Stimulated activated CD8-positive, alpha-beta memory T cell treated with anti-CD3 and anti-CD28 coated beads, Interleukin-4, amount 100 ng/mL, for 1 hour (primary cell): ENCODE measurements at places on chromosomes 1 and 21.
A peak's percentile ranks its signal among the peaks of the same experiment; 100 is the strongest.

DNA sequence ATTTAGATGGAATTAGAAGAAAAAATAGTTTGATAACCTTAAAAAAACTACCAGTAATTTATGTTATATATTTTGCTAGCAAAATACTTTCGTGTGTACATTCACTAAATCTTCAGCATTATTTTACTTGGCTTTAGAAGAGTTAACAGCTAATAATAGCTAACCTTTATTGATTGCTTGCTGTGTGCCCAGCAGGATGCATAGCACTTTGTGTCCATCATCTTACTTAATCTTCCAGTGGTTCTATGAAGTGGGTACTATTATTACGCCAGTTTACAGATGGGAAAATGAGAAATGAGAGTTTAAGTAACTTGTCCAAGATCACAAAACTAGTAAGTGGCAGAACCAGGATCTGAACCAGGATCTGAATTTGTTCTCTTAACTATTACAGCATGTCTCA lies 41.7 kb upstream of the GPR25 start:
- DNase-seq = no peak

GRCh38 chr1:145927916-145928643 lies 796 bp upstream of the RBM8A start:
- no peak for DNase-seq

GRCh38 chr1:219945795-219946194 lies 17.4 kb upstream of the SLC30A10 start:
- no peak for DNase-seq

DNA sequence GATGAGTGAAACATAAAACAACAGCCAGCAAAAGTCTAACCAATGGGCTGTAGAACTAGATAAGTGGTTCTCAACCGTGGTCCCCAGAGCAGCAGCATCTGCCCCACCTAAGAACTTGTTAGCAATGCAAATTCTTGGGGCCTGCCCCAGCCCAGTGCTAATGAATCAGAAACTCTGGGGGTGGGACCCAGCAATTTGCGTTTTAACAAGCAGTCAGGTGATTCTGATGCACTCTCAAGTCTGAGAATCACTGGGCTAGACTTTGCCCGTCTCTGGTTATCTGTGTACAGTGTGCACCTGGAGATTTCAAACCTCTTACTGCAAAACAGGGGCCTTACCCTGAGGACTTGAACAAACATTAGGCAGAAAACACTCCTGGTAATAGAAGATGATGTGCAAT lies 66.5 kb downstream of the PLXNA2 start:
- no peak for DNase-seq

GRCh38 chr21:19228226-19228625 lies 824.6 kb upstream of the TMPRSS15 start:
- DNase-seq = no peak

DNA sequence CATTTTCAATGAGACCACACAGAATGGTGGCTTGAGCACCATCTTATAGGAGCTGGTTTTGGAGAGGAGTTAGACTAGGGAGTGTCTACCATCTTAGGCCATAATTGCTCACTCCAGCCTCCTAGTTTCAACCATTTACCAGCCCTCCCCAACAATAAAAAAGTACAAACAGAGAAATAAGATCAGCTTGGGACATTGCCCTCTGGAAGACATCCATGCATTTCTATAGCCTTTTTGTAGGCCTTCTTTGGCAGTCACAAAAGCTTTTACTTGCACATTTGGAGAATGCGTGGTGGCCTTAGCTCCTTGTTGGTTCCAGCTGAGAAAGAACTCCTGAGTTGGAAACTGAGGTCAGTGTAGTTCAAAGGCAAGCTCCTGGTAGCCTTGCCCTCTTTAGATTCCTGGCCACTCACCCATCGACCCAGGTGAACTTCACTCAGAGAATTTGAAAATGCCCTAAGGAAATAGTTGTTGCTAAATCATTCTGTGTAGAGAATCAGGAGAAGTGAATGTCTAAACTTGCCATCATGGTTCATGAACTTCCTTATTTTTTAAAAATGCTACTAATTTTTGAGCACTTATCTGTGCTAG lies 301.7 kb upstream of the PROX1 start:
- DNase-seq = no peak

DNA sequence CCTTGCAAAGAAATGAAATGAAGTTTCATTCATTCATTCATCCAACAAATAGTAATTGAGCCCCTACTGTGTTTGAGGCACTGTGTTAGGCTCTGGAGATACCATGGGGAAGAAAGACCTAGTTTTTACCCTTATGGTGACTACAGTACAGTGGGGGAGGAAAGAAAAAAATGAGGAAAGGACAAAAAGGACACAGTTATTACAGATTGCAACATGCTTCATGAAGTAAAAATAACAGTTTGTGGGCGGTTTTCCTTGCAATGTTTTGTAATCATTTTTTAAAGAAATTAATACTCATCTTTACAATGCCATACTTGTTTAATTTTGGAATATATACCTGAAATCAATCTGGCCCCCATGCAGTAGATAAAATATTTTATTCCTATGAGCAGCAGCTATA lies 120.3 kb downstream of the TM2D1 start:
- no peak for DNase-seq

GRCh38 chr21:33023574-33024200 lies 2.0 kb upstream of the OLIG2 start:
- no peak for DNase-seq

- DNase-seq = no peak
Measured at GRCh38 chr1:111369177-111369576, 58.4 kb downstream of the OVGP1 start.

GRCh38 chr1:5424802-5425703 lies 567.2 kb downstream of the NPHP4 start:
- no peak for DNase-seq

DNA sequence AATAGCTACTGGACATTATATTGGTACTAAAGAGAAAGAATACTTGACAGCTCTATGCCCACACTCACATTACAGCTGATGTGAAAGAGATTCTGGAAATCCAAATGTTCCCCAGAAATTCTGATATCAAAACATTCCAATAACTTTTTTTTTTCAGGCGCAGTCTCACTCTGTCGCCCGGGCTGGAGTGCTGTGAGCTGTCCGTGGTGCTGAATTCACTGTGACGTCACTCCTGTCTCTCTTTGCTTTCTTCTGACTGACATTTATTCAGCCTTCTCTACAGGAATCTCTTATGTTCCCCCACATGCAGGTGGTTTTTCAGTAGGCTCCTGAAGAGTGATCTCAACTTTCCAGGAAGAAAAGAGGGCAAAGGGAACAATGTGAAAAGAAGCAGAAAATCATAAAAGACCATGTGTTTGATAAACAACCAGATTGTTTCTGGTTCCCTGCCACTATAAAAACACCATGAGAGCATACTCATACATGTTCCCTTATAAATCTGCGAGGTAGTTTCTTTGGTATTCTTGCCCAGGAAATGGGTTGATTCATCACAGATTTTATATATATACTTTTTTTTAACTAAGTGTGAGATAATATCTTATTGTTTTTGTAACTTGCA lies 6.2 kb downstream of the S100A7A start:
- DNase-seq = peak; percentile 26

GRCh38 chr1:32684167-32684811 lies 18.3 kb downstream of the SYNC start:
- no peak for DNase-seq

- peak; percentile 37 for DNase-seq
Measured at GRCh38 chr1:117059334-117059677, 820 bp upstream of the TTF2 start.

DNA sequence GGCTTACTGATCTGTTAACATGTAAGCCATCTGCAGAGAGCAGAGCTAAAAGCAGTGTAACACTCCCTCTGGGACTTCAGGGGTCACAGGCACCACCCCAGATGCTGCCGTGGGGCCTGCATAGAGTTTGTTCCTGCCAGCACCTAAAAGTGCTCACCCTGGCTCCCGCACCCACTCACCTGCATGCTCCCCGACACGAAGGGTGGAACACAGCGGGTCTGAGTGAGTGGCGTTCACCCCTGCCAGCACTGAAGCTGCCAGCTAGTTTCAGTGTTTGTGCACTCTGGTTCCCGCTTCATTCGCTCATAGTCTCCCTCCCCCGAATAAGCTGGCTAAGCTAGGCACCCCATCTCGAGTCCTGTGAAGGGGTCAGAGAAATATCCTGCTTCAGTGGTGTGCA lies 1681.0 kb downstream of the NCAM2 start:
- no peak for DNase-seq

DNA sequence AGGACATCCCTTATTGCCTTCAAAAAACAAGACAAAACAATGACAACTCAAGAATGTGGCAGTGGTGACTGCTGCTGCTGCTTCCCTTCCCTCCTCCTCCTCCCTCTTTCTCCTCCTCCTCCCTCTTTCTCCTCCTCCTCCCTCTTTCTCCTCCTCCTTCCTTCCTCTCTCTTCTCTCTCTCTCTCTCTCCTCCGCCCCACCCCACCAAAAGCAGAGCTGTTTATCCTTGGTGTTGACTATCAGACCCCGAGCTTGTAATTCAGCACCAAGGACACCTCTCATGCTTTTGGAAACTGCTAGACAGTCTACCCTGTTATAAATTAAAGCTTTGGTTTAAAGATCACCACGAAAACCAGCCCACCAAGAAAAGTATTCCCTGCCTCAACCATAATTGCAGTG lies 72.4 kb upstream of the IFNAR2 start:
- no peak for DNase-seq

DNA sequence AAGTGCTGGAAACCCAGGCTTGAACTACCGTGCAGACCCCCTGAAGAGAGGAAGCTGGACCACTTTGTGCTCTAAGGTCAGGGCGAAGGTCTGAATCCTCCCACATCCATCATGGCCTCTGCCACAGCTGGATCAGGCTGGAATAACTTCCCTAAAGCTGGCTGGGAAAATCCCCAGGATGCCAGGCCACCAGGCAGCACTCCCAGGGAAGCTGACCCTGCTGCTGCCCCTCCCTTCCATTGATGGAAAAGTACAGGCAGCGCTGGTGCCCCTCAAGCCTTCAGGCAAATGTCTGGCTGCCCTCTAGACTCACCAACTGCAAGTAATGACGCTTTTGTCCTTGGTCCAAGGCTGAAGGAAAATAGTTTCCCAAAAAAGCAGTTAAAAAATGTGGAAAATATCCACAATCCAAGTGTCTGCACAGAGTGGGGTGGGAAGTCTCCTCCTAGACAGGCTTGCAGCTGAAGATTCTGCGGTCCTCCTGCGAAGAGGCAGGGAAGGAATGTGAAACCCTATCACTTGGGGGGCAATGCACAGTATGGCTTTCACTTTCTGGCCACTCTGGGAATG lies 39.9 kb upstream of the TSPAN2 start:
- no peak for DNase-seq

DNA sequence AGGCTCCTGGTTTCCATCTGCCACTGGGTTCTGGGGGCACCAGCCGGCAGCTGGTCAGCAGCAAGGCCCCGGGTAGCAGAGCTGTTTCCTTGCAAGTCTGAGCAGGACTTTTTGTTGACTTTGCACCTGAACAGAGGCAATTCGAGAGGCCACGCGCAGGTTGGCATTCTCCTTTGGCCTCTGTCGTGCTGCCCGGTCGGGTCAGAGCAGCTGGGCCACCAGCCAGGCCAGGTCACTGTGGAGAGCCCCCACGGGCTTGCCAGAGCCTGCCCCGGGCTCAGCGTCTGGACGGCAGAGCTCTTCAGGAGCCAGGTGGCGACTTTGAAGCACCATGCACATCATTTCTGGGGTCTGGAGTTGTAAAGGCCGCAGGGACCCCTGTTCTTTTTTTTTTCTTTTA lies 28.4 kb upstream of the TMEM52 start:
- DNase-seq = no peak

DNA sequence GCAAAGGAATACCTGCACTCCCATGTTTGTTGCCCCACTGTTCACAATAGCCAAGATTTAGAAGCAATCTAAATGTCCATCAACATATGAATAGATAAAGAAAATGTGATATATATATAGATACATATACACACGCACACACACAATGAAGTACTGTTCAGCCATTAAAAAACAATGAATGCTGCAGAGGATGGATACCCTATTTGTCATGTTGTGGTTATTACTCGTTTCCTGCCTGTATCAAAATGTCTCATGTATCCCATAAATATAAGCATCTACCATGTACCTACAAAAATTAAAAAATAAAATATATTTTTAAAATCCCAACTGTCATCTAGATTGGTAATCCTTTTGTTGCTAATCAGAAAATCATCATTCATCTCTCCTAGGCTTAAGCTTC lies 634.8 kb upstream of the ADGRL2 start:
- no peak for DNase-seq

DNA sequence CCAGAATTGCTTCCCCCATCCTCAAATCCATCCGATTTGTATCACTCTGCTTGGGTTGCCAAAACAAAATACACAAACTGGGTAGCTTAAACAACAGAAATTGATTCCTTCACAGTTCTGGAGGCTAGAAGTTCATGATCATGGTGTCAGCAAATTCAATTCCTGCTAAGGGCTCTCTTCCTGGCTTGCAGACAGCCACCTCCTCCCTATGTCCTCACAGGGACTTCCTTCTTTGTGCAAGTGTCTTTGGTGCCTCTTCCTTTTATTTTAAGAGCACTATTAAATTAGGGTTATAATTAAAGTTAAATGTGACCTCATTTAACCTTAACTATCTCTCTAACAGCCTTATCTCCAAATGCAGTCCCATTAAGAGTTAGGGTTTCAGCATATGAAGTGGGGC lies 112.8 kb downstream of the PLPP3 start:
- DNase-seq = no peak

DNA sequence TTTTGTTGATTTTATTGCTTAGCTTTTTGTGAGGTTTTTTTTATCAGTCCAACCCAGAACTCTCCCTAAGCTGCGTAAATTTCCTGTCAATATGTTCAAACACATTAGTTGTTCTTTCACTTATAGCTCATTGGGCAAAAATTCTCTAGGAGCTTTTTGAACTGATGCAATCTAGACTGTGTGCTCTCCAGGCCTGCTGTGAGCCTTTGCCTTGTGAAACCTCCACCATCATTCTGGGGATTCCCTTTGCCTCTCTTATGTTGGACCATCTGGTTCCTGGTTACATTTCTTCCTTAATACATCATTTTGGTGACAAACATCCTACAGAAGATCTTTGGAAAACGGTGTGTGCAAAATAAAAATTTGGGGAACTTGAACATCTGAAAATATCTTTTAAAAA lies 247.2 kb downstream of the LRRC7 start:
- DNase-seq = no peak

DNA sequence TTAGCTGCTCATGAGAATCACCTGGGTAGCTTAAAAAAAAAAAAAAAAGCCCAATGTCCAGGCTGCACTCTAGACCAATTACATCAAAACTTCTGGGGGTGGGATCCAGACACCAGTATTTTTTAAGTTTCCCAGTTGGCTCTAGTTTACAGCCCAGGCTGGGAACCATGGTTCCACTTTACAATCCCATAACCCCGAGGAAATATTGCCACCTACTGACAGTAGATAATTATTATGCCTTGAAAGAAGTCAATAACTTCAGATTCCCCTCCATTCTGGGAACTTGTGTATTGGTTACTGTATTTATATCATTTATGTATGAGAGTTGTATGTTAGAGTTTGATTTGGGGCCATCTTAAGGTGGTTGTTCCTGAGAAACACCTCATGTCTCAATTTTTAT lies 100.2 kb downstream of the SPATA46 start:
- DNase-seq = no peak

GRCh38 chr1:40712405-40712944 lies 21.0 kb downstream of the NFYC start:
- no peak for DNase-seq

- no peak for DNase-seq
Measured at GRCh38 chr1:72892461-72892860, 610.1 kb upstream of the NEGR1 start.

GRCh38 chr21:30148906-30149305 lies 17.7 kb downstream of the CLDN17 start:
- no peak for DNase-seq
